Left ventricle myocardium superior (tissue), 1 donor: ENCODE measurements at places on chromosomes 5 and 9.
A peak's percentile ranks its signal among the peaks of the same experiment; 100 is the strongest.

- DNase-seq: no peak
Measured at GRCh38 chr9:127182901-127183746, 60.7 kb upstream of the ANGPTL2 start.

DNA sequence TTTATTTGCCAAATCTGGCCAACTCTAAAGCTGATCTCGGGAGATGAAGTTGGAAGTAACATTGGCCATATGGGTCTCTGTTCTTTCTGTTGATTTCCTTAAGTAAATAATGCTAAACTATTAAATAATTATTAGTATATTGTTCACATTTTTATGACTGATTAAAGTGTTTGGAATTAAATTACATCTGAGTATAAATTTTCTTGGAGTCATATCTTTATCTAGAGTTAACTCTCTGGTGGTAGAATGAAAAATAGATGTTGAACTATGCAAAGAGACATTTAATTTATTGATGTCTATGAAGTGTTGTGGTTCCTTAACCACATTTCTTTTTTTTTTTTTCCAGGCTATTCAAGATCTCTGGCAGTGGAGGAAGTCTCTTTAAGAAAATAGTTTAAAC is 9.3 kb upstream of the FGF18 start:
- DNase-seq: no peak

- DNase-seq: no peak
Measured at GRCh38 chr9:99201603-99202002, 20.1 kb downstream of the ALG2 start.

- DNase-seq: peak; percentile 81
Measured at GRCh38 chr9:121282277-121283079, 14.5 kb downstream of the GSN start.

- DNase-seq: peak; percentile 58
Measured at GRCh38 chr5:138725153-138725817, 27.9 kb upstream of the CTNNA1 start.

DNA sequence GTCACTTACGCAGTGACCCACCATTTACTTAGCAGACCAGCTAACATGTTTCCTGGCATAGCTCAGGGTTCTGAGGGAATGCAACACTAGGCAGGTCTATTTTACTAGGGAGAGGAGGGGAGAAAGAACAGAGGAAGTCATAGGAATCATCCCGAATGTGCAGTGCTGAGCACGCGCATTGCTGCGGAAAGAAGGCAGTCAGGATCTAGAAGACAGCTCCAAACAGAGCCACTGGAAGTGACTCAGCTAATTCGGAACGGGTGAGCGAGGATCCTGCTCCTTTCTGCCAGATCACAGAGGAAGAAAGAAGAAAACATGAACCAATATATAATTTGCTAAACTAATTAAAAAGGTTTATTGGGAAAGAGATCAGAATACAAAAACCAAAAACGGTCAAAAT is 339.8 kb downstream of the EFNA5 start:
- no peak for DNase-seq

DNA sequence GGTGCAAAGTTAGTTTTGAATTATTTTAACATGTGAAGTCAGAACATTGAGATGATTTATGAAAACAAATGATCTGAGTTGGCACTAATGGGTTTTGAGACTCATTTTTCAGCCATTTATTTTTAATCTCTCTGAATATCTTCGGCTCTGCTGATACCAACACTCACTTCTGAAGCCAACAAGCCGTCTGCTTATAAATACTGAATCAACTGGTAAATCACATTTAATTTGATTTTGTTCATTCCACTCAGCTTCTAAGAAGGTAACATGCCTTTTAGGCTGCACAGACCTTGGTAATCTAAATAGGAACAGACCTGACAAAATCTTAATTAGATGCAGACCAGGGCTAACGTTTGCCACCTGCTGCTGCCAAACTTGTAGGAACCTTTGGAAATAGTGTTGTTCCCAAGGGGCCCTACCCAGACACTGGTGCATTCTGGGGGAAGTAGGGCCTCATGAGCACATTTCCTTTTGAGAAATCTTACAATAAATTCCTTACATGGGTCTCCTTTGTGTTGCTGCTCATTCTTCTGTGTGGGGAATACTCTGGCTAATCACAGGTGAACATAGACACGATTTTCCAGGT is 182.2 kb downstream of the KCTD16 start:
- DNase-seq: no peak

DNA sequence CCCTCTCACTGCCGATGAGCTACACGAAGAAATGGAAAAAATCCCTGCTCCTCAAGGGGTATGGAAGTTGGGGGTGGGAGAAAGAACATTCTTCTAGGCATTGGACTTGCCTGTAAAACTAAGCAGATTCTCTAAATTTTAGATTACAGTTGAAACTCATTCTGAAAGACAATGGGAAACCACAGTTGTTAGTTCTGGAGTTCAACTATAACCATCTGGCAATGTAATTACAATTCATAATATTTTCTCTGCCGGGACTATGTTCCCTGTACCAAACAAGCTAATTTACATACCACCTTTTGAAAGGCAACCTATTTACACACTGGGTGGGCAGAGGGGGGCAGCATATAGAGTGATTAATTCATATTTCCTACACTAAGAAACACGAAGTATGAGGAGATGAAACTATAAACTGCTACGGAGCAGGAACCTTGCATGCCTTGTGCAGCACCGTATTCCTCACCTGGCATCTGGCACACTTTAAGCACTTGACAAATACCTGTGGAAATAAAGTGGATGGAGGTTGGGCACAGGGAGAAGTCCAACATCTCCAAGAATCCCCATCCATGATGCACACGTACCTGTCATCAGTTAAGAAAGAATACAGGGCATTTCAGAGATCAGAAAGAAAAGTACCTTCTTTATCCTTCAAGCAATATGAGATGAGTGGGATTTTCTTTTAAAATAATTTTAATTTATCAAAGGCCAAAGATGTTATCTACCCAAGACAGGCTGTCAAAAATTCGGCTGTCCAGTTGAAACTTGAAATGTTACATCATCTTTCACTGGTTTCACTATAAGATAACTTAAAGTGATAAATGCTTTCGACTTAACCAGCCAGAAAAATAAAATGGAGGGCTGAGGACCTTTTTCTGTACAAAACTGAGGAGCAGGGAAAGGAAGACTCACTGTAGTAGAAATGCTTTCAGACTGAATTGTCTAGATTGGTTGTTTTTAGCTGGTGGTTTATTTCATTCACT is 54.2 kb downstream of the SSBP2 start:
- no peak for DNase-seq
